Right kidney (tissue), 9 donors: ENCODE measurements at places on chromosomes 3 and 15.

- DNase-seq = no peak
Measured at GRCh38 chr15:59701880-59702279, 12.8 kb upstream of the BNIP2 start.

GRCh38 chr3:27630885-27631284 lies 91.2 kb downstream of the EOMES start:
- no peak for DNase-seq

DNA sequence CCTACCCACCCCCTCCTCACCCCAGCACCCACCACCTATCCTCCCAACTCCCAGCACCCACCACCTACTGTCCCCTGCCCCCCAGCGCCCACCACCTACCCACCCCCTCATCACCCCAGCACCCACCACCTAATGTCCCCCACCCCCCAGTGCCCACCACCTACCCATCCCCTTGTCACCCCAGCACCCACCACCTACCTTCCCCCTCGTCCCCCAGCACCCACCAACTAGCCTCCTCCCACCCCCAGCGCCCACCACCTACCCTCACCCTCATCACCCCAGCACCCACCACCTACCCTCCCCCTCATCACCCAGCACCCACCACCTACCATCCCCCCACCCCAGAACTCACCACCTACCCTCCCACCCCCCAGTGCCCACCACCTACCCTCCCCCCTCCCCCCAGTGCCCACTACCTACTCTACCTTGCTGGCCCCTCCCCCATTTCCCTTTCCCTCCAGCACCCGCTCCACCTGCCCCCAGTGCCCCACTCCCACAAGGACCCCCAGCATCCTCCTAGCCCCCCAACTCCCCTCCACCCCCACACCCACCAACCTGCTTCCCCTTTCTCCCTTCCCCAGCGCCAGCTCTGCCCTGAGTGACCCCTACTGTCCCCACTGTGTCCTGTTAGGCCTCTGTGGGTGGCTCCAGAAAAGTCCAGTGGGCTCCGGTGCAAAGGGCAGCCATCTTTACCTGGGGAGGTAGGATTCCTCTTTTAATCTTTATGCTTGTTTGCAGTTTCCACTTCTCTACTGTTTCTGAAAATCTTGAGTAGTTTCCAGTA lies 1.2 kb downstream of the UROC1 start:
- DNase-seq = no peak

DNA sequence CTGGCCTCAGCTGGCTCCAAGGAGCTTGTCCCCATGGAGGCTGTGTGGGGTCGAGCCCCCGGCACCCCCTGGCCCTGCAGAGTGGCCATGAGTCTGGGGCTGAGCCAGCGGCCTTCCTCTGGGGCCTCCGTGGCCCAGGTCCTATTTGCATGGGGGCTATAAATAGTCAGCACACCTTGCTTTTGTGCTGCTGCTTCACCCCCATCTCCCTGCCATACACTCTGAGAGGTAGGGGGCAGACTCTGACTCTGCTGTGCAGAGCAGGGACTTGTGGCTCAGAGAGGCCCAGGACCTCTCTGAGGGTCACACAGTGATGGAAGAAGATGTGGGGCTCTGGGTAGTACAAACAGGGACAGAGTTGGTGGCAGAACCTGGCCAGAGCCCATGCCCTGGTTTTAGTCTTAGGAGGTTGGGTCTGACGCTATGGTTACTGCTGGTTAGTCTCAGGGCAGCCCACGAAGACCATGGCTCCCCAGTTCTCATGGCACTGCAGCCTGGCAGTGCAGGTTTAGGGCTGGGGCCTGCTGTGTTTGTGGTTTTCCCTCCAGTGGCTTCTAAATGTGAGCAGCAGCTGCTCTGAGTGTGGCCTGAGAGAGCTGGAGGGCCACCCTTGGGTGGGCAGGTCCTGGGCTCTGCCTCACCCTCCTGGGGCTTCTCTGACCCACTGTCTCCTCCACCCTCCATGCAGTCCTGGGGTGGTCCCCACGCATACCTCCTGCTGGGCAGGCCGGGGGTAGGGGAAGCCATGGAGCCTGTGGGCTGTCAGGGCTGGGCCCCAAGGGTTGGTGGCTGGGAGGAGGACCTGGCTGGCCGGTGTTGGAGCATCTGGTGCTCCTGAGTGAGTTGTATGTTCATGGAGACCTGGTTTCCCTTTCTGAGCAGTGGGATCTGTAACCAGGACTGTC lies 13.6 kb downstream of the PRKCD start:
- DNase-seq = no peak

DNA sequence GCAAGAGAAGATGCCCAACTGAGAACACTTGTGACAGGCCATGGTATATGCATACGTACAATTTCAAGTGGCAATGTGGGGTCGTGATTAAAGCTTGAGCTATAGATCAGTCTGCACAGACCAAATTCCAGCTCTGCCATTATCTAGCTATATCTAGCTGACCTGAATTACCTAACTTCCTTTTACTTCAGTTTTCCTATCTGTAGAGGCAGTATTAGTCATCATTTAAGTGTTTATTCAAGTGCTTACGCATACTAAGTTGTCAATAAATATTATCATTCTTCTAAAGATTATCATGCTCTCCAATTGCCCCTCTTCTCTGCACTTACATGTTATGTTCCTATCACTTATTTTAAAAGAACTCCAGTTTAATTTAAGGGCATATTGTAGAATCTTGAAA lies 87.9 kb downstream of the ARPP21 start:
- DNase-seq = no peak

DNA sequence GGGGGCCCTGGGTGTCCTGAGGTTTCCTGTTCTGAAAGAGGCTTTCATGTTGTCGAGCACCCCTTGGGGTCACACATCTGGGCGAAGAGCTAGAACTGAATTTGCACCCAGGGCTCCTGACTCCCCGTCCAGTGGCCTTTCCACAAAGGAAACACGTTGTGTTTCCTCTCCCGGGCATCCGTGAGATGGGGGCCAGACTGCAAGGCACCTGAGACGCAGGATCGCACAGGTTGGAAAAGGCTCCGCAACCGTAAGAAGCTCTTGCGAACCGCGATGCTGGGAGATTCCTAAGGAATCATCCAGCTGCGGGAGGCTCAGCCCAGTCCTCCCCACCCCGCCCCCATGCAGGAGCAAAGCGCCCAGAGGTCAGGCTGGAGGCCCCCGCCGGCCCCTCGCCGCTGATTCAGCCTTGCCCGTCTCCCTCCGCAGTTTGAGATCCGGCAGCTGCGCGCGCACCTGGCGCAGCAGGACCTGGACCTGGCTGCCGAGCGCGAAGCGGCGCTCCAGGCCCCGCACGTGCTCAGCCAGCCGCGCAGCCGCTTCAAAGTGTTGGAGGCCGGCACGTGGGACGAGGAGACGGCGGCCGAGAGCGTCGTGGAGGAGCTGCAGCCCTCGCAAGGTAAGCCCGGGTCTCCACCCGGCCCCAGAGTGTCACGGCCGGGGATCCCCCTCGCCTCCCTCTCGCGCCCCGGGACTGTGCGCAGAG lies 119.6 kb downstream of the ETFA start:
- no peak for DNase-seq

- DNase-seq = no peak
Measured at GRCh38 chr3:187064210-187065115, 74.8 kb downstream of the RPL39L start.

GRCh38 chr15:47374222-47374621 lies 343.1 kb upstream of the SEMA6D start:
- DNase-seq = no peak

DNA sequence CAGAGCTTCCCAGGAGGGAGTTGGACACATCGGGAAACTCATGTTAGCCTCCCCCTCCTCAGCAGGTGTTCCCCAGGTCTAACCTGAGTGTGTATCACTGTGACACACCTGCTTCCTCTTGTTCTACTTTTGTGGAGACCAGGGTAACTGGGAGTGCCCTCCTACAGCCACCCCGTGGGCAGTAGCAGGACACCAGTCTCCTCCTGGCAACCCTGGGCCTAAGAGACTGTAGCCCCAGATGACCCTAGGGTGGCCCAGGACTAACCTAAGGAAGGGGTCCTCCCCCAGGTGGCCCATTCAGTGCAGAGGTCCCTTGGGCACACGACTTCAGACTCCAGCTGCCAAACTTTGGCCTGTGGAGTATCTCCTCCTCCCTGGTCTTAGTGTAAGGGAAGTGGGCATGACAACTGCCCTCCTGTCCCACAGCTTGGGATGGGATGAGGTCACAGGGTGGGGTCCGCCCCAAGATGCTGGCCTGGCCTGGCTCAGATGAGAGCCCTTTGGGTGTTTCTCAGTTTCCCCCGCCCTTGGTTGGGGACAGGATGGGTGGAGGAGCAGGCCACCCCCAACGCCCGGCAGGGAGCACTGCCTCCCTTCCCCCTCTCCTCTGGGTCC lies 4.8 kb downstream of the CSK start:
- DNase-seq = no peak

GRCh38 chr3:178306432-178307115 lies 229.7 kb upstream of the KCNMB2 start:
- DNase-seq = no peak

GRCh38 chr15:40847223-40847961 lies 3.5 kb downstream of the SPINT1 start:
- peak; percentile 42 for DNase-seq

DNA sequence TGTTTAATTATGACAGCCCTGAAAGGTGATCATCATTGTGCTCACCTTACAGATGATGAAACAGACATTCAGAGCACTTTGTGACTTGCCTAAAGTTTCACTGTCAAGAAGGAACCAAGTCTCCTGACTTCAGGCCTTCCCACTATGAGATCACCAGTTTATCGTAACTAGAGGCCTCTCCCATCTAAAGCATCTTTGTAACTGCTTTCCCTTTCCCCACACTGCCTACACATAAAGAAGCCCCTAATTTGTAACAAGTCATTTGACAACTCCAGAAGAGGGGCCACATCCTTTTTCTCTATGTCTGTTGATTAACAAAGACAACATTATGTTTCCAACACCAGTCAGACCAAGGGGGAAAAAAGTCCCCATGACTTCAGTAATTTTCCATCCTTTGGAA lies 1.1 kb downstream of the KLHL6 start:
- DNase-seq = no peak

DNA sequence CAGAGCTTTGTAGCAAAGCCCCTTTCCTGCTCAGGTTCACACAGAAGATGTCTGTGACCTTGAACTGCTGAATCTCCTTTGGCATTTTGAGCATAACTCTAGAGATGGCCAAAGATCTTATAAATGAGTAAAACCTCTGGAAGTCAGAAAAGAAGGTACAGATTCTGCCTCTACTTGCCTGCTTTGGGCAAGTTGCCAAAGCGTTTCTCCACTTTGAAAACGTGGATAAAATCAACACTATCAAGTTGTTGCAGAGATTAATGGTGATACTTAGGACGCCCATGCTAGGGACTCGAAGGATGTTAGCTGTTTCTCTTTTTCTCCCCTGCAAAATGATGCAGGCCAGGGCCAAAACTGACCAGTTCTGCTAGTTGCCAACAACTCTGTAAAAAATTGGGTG lies 68.0 kb upstream of the CMTM7 start:
- peak; percentile 19 for DNase-seq

DNA sequence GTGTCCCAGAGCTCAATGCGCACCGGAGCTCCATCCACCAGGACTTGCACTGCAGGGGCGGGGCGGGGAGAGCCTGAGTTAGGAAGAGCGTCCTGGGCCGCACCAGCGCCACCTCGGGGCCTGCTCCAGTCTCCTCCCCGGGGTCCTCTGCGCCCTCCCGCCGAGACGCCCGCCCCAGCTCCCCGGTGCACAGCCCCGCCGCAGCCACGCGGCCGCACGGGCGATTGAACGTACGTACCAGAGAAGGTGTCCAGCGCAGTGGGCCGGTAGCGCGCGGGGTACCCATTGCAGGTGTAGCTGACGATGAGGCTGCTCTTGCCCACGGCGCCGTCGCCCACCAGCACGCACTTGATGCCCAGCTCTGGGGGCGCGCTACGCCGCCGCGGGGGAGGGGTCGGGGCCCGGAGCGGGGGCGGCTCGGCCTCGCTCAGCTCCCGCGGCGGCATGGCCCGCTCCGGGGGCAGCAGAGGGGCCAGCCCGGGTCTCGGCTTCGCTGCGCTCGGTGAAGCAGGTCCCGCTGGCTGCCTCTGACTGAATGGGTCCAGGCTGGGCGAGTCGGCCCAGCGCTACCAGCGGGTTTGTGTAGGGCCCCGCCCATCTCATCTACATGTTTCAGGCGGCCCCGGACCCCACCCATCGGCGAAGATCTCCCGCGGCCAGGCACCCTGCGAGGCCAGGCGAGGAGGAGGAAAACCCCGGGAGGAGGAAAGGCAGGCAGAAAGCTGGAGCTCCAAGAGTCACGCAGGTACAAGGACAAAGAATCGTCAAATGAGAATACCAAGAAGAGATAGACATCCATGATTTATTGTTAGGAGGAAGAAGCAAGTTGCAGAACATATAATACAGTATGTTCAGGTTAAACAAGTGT lies at the start of gene RHOV:
RHOV (minus strand) TSS at position 541 of the 868 bp plus-strand sequence; CDS start at position 446, 95 bp downstream.
- DNase-seq = peak; percentile 70

- DNase-seq = no peak
Measured at GRCh38 chr3:124620600-124621063, 109.6 kb upstream of the UMPS start.

DNA sequence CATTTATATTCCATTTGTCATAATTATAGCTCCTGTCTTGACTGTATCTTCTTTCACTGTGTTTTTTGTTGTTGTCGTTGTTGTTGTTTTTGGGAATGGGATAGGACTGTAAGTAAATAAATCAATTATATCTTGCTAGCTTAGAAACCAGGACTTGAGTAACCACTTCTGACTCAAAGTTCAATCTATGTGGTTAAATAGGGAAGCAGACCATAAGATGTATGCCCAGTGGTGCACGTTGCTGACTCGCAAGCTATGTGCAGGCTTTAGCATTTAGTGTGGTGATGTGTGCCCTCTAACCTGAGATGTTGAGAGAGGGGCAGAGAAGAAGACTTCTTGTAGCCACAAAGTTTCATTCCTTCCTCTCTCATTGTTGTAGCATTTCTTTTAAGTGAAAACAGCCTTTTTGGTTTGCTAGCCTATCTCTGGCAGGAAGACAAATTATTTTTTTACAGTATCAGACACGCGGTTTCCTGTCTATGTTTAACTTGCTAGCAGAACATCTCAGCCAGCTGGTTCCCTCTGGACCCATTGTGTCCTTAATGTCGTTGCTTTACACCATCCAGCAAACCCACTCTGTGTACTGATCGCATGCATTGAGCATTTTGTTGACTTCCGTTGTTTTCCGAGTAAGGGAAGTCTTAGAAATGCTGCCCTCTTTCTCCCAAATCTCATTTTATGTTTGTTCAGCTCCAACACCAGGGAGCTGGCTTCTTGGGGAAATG lies 52.1 kb downstream of the TGFBR2 start:
- peak; percentile 28 for DNase-seq

- DNase-seq = no peak
Measured at GRCh38 chr3:154517404-154517803, 87.4 kb upstream of the GPR149 start.

GRCh38 chr3:106473576-106474475 lies 605.0 kb upstream of the CBLB start:
- DNase-seq = no peak
